Psoas muscle (tissue), 8 donors: ENCODE measurements at places on chromosomes 1 and 21. TPM values are rescaled to one million over a fixed set of nuclear protein-coding genes. Genes with fewer than 3 reads are reported as not detected.
A peak's percentile ranks its signal among the peaks of the same experiment; 100 is the strongest.

Gene FNBP1L
- total RNA-seq, result 21.4 TPM

Gene GUCA2B
- total RNA-seq, result not detected

Gene OR10J1
- total RNA-seq, result not detected

Gene DIRAS3
- 0.46 TPM for total RNA-seq

Gene KCNJ9
- not detected for total RNA-seq

Gene RAB7B
- total RNA-seq, result 0.66 TPM

Gene CD34
- 23.2 TPM for total RNA-seq

Gene UMODL1
- total RNA-seq, result not detected

- DNase-seq, result no peak
- H3K36me3 ChIP-seq, result no peaks in the 10 kb centered on the region
- peaks cover 6% of the 10 kb centered on the region for H3K27me3 ChIP-seq
These were observed 39.7 kb upstream of the KCNA3 start for GRCh38 chr1:110714374-110714995.

DNA sequence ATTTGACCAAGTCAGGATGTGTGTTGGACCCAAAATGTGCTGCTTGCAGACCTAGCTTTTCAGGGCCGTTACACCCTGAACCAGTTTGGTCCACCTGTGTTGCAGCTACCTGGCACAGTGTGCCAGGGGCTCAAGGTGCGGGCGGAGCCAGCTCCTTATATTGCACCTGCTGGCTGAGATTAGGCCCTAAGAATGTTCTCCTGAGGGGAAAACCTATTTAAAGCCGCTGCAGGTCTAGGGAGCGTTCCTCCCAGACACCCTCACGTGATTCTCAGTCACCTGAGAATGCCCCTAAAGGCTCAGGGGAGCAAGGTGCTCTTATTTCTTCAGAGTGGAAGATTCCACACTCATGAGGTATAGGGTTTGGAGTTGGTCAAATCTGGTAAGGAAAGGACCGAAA lies 12.0 kb downstream of the GSTM3 start:
- no peak for DNase-seq
- no peaks in the 10 kb centered on the region for H3K36me3 ChIP-seq
- no peaks in the 10 kb centered on the region for H3K27me3 ChIP-seq
- H3K27ac ChIP-seq, result no peak overlapping the region
- no peaks in the 10 kb centered on the region for H3K4me1 ChIP-seq

GRCh38 chr1:36585569-36586548 lies 103.1 kb upstream of the CSF3R start:
- no peaks in the 10 kb centered on the region for H3K4me1 ChIP-seq
- no peak overlapping the region for H3K4me3 ChIP-seq
- no peak overlapping the region for H3K27ac ChIP-seq
- H3K36me3 ChIP-seq, result no peaks in the 10 kb centered on the region
- peaks cover 73% of the 10 kb centered on the region for H3K27me3 ChIP-seq

- H3K4me3 ChIP-seq, result peak overlapping the region; percentile 98
- peak overlapping the region; percentile 65 for H3K27ac ChIP-seq
- H3K4me1 ChIP-seq, result peaks cover 17% of the 10 kb centered on the region
- no peaks in the 10 kb centered on the region for H3K27me3 ChIP-seq
These were observed 457 bp downstream of the SRM start for GRCh38 chr1:11059155-11059967.

DNA sequence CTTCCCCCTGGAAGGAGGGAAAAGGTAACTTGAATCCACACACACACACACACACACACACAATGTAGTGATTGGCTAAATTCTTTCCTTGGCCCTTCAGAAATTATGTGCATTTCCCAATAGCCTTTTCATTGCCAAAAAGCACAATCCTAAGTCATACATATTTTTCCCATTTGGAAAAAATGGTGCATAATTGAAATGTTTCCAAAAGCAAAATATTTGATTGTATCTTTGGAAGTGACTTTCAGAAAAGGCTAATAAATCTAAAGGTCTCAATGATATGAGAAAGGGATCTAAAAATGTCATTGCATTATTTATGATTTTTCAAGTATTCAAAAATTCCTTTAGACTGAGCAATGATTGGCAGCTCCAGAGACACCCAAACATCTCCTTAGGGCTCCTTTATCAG lies 43.5 kb upstream of the NEK7 start:
- H3K36me3 ChIP-seq, result no peaks in the 10 kb centered on the region
- H3K4me3 ChIP-seq, result no peak overlapping the region
- H3K27me3 ChIP-seq, result no peaks in the 10 kb centered on the region
- H3K27ac ChIP-seq, result no peak overlapping the region

- H3K4me1 ChIP-seq, result peaks cover 7% of the 10 kb centered on the region
- no peak overlapping the region for H3K4me3 ChIP-seq
- H3K27me3 ChIP-seq, result no peaks in the 10 kb centered on the region
- H3K36me3 ChIP-seq, result no peaks in the 10 kb centered on the region
- DNase-seq, result no peak
These were observed 2.4 kb upstream of the CSMD2 start for GRCh38 chr1:34167389-34167788.

GRCh38 chr1:160083968-160084770 lies 2.8 kb downstream of the KCNJ9 start:
- peaks cover 21% of the 10 kb centered on the region for H3K27me3 ChIP-seq
- no peaks in the 10 kb centered on the region for H3K4me1 ChIP-seq
- peak; percentile 48 for DNase-seq
- no peak overlapping the region for H3K27ac ChIP-seq
- peak overlapping the region; percentile 57 for H3K4me3 ChIP-seq

- no peaks in the 10 kb centered on the region for H3K36me3 ChIP-seq
- H3K4me3 ChIP-seq, result no peak overlapping the region
- peaks cover 13% of the 10 kb centered on the region for H3K4me1 ChIP-seq
These were observed 39.9 kb upstream of the ABCA4 start for GRCh38 chr1:94160811-94161210.

DNA sequence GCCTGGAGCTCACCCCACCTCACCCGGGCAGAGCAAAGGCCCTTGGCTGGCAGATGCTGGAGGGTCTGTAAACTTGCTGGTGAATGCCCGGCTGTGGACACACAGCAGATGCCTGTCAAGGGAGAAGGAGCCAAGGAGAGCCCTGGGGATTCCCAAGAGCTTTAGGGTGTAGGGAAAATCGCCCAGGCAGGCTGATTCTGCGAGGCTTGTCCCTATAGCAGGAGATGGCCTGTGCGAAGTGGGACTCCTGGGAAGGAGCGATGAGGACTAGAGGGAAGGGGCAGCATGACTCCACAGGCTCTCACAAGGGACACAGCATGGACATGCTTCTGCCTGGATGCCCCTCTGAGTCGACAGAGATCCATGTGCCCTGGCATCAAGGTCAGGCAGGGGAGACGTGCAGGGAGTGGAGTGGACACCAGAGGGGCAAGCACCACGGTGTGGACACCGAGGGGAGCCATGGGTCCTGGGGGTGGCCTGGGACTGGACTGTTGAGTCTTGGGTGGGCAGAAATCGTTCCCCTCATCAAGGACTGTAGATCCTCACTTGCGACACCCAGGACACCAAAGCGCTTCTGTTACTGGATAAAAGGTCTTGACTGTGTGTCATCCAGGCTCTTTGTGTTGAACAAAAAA lies 71.4 kb upstream of the ABCG1 start:
- no peaks in the 10 kb centered on the region for H3K4me1 ChIP-seq
- H3K36me3 ChIP-seq, result no peaks in the 10 kb centered on the region
- no peak overlapping the region for H3K4me3 ChIP-seq
- DNase-seq, result no peak

DNA sequence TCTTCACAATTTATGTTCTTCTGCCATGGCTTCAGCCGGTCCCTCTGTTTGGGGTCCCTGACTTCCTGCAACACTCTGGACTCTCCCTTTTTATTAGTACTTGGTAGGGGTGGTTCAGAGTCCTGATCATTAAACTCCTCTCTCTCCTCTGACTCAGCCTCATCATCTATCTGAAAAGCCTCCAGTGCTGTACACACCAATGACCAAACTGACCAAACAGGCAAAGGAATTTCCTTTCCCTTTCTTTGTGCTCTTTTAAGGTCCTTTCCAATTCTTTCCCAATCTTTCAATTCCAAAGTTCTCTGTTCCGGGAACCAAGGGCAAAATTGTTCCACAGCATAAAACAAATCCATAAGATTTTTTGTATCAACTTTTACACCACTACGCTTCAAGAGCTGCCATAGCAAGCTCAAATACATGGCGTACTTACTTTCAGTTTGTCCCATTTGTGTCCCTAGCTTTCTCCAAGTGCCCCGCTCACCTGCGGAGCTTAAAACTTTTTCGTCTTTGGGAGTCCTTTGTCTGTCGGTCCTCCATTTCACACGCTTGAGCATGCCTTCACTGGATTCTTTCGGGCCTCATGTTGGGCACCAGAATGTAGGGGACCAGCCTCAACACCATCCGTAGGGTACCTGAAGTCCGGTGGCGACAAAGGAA lies 9.6 kb downstream of the DAP3 start:
- H3K36me3 ChIP-seq, result no peaks in the 10 kb centered on the region
- no peaks in the 10 kb centered on the region for H3K27me3 ChIP-seq
- no peak overlapping the region for H3K4me3 ChIP-seq
- peaks cover 19% of the 10 kb centered on the region for H3K4me1 ChIP-seq
- DNase-seq, result no peak

- peaks cover 9% of the 10 kb centered on the region for H3K36me3 ChIP-seq
- H3K27ac ChIP-seq, result no peak overlapping the region
- peaks cover 17% of the 10 kb centered on the region for H3K4me1 ChIP-seq
- H3K27me3 ChIP-seq, result no peaks in the 10 kb centered on the region
These were observed 38.1 kb upstream of the NBL1 start for GRCh38 chr1:19605967-19606366.

- H3K4me1 ChIP-seq, result no peaks in the 10 kb centered on the region
- H3K4me3 ChIP-seq, result no peak overlapping the region
- H3K36me3 ChIP-seq, result no peaks in the 10 kb centered on the region
- no peaks in the 10 kb centered on the region for H3K27me3 ChIP-seq
These were observed 68.0 kb upstream of the CNTN2 start for GRCh38 chr1:204975021-204975420.

DNA sequence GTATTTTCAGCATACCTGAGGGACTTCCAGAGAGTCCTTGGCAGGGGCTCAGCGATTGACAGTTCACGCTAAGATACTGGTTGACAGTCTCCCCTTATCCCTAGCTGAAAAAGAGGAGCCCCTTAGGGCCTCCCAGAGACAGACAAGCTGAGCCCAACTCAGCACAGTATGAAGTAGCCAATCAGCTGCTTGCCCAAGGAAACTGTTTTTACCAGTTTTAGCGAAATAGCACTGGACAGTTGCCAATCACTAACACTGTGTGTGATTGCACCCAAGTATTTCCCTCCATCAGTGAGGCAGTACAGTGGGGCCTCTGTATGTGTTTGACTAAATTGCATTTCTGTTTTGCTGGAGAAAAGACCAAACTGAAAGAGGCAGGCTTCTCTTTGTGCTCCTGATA lies 27.0 kb downstream of the KHDRBS1 start:
- no peak for DNase-seq
- no peak overlapping the region for H3K27ac ChIP-seq
- H3K4me3 ChIP-seq, result no peak overlapping the region
- H3K4me1 ChIP-seq, result no peaks in the 10 kb centered on the region
- peaks cover 32% of the 10 kb centered on the region for H3K36me3 ChIP-seq

GRCh38 chr1:73044241-73045036 lies 762.1 kb upstream of the NEGR1 start:
- H3K4me1 ChIP-seq, result no peaks in the 10 kb centered on the region
- no peak for DNase-seq
- no peaks in the 10 kb centered on the region for H3K36me3 ChIP-seq
- H3K27ac ChIP-seq, result no peak overlapping the region

DNA sequence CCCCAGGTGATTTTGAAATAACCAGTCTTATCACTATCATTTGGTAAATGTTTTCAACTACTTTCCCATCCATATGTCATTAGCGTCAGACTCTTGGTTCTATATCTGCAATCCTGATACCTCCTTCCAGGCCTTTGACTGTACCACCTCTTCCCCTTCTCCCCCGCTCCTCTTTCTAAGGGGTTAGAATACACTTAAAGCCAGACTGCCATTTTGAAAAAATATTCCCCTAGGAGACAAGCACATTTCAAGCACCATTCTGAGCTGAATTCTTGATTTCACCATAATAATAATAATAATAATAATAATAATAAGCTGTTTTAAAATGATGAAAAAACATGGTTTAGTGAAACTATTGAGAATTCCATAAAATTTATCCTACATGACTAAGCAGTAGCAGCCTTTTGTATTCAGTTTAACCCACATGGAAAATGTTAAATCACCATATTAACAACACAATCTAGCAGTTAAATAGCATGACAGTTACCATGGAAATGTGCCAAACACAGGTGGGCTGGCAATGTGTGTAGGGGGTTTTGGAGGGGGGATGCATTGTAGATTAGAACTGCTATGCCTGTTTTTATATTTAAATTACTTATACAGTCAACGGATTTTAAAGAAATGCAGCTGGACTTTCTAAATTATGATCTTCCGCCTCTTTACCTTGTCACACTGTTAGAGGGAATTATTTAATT lies 480.2 kb upstream of the DEPDC1 start:
- H3K27me3 ChIP-seq, result no peaks in the 10 kb centered on the region
- H3K36me3 ChIP-seq, result no peaks in the 10 kb centered on the region
- no peak for DNase-seq
- H3K27ac ChIP-seq, result no peak overlapping the region
- H3K4me3 ChIP-seq, result no peak overlapping the region

DNA sequence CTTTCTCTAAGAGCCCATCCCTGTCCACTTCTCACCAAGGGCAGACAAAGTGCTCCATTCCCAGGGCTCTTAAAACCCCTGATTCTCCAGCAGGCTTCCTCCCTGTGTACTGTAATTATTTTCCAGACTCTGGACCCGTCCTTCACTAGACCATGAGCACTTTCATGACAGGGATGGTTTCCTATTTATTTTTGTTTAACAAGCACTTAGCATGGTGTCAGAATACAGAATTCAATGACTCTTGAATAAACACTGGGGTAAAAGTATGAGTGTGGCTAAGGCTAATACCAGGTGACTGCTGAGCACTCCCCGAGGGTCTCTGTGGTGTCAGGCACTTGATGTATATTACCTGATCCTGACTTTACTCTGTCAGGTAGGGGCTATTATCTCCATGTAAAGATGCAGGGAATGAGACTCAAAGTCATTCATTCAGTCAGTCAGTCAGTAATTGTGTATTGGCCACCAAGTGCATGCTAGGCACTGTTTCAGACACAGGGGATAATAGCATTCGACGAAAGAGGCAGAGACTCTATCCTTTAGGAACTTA lies 47.2 kb downstream of the C1orf21 start:
- no peak for DNase-seq
- H3K36me3 ChIP-seq, result no peaks in the 10 kb centered on the region
- no peak overlapping the region for H3K4me3 ChIP-seq
- H3K27me3 ChIP-seq, result no peaks in the 10 kb centered on the region

GRCh38 chr21:45611296-45611695 lies 32.2 kb upstream of the PCBP3 start:
- DNase-seq, result no peak
- no peak overlapping the region for H3K4me3 ChIP-seq
- no peaks in the 10 kb centered on the region for H3K4me1 ChIP-seq
- H3K36me3 ChIP-seq, result no peaks in the 10 kb centered on the region
- H3K27me3 ChIP-seq, result no peaks in the 10 kb centered on the region
